ENCODE measurements at places on chromosomes 5 and 9.

DNA sequence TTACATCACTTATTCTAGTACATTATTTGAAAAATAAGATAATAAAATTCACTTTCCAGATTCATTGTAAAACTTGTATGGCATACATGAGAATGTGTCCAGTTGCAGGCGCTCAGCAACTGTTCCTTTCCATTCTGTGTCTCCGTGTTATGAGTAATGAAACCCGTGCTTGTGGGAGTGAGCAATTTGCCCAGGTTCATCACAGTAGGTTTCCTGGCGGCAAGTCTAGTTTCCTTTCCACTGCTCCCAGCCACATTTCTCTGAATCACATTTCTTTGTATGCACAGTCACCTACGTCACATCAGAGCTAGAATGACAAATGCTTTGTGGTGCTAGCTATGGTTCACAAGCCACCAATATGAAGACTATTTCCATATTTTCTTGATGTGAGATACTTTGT is 39.9 kb downstream of the MOCS2 start:
- DNase-seq = no peak

- no peak for DNase-seq
Measured at GRCh38 chr5:98301547-98301946, 471.9 kb upstream of the RGMB start.

DNA sequence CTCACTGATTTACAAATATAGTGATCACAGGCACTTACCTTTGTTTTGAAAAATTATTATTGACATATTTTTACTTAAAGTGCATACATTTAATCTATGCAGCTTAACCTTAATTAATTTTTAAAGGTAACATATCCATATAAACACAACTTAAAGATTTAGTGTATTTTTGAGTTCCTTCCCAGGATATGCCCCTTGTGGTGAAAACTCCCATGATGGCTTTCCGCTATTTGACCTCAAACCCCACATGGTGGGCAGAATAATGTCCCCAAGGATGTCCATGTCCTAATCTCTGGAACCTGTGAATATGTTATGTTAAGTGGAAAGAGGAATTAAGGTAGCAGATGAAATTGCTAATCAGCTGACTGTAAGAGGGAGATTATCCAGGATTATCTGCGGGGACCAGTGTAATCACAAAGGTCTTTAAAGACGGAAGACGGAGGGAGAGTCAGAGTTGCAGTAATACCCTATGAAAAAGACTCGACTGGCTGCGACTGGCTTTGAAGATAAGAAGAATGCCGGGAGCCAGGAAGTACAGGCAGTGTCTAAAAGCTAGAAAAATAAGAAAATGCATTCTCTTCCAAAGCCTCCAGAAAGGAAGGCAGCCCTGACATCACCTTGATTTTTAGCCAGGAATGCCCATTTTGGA is 193.9 kb downstream of the ICE1 start:
- DNase-seq = no peak

- no peak for DNase-seq
Measured at GRCh38 chr5:171431251-171431777, 11.9 kb downstream of the FGF18 start.

GRCh38 chr9:128117613-128118471 is 9.7 kb downstream of the PTGES2 start:
- DNase-seq = peak; percentile 95

GRCh38 chr9:128409978-128410377 is 10.7 kb upstream of the CERCAM start:
- no peak for DNase-seq

GRCh38 chr5:72622170-72622760 is 115.1 kb upstream of the ZNF366 start:
- no peak for DNase-seq

GRCh38 chr5:31671339-31671741 is 32.4 kb downstream of the PDZD2 start:
- DNase-seq = no peak

All from left lobe of liver (tissue), 2 donors.